Eye (tissue), 1 donor: ENCODE measurements at places on chromosomes 2 and 18.

DNA sequence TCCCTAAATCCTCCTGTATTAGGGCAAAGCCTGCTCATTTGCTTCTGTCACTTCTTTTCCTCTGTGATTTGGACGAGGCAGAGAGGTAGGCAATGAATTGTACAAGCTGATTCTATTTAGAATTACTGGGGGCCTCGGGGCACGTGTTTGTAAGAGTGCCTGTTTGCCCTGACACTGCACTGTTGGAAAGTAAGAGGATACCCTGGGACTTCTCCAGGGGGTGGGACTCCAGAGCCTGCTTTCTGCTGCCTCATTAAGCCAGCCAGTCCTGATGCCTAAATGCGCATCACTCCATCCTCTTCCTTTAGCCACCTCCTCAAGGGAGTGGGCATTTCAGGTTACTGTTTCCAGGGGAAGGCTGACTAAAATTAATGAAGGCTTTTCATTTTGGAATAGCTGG is 134.3 kb downstream of the TDRD15 start:
- DNase-seq, result no peak

- peak; percentile 67 for DNase-seq
Measured at GRCh38 chr18:7830468-7830867, 263.4 kb downstream of the PTPRM start.

- DNase-seq, result no peak
Measured at GRCh38 chr2:216426938-216427337, 14.7 kb downstream of the SMARCAL1 start.

DNA sequence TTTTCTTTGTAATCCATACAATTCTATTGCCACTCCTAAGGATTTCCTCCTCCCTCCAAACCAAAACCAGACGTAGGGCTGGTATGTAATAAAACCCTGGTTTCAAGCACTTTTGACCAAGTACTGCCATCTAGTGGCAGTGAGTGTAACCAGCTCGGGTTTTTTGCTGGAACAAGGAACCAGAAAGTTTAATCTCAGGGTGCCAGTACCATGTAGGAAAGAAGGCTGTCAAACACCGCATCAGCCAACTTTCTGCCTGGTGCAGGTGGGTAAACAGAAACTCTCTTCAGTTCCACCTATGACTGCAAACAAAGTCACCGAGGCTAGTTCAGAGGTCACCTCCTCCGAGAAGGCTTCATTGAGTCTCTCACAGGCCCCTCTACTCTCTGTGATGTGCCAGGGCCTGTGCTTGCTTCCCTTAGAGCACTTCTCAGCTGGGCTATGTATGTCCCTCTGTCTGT is 10.2 kb upstream of the THNSL2 start:
- DNase-seq, result peak; percentile 91

DNA sequence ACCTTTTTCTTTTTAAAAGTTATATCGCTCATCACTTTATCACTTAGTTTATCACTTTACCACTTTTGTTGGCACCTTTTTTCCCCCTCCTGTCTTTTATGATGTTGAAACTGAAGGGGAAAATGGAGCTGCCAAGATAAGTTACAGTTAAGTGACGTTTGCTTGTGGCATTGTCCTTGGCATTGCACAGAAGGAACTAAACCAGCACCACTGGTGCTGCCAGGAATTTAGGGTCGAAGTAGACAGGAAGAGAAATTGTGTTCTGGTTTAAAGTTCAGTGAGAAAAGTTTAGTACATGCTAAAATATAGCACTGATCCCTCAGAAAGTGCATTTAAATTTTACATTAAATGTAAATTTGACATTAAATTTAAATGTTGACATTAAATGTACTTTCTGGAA is 49.9 kb downstream of the MYO1B start:
- DNase-seq, result no peak

DNA sequence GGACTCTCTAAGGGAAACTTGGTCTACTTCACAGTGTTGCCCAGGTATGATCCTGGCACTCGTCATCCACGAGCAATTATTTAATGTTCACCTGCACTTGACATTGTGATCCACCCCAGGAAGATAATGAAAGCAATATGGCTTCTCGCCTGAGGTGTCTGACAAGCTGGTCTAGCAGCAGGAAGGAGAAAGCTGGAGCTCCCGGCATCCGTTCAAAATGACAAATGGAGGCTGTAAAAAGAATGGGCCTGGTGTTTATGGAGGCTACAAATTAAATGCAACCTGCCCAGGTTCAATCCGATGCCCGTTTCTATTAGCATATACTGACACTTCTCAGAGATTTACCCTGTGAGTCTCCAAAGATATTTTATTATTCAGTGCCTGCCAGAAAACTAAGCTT is 317.6 kb downstream of the CTNNA2 start:
- DNase-seq, result no peak

DNA sequence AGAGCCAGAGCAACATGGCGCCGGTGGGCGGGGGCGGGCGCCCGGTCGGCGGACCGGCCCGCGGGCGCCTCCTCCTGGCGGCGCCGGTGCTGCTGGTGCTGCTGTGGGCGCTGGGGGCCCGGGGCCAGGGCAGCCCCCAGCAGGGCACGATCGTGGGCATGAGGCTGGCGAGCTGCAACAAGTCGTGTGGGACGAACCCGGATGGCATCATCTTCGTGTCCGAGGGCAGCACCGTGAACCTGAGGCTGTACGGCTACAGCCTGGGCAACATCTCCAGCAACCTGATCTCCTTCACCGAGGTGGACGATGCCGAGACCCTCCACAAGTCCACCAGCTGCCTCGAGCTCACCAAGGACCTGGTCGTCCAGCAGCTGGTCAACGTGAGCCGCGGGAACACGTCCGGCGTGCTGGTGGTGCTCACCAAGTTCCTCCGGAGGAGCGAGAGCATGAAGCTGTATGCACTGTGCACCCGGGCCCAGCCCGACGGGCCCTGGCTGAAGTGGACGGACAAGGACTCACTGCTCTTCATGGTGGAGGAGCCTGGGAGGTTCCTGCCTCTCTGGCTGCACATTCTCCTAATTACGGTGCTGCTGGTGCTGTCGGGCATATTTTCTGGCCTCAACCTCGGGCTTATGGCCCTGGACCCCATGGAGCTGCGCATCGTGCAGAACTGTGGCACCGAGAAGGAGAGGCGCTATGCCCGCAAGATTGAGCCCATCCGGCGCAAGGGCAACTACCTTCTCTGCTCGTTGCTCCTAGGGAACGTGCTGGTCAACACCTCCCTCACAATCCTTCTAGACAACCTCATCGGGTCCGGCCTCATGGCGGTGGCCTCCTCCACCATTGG is 507 bp downstream of the CNNM4 start:
- DNase-seq, result peak; percentile 81

GRCh38 chr18:48802543-48803290 is 148.0 kb downstream of the SMAD7 start:
- DNase-seq, result peak; percentile 70

DNA sequence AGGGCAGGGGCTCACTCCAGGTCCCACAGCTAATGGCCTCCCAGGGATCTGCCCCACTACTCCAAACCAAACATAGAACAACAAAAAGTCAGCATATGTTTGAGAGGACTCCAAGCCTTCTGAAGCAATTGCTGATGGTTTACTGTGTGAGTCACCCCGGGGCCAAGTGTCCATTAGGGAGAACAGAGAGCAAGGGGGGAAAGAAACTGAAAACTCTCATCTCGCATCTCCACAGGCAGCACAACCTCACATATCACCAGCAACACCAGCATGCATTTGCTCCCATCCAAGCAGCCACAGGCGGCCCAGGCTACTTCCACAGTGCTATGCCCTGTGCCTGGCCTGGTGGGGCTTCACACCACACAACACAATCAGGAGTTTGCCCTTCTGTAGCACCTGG is 39.1 kb downstream of the CYRIA start:
- DNase-seq, result no peak

DNA sequence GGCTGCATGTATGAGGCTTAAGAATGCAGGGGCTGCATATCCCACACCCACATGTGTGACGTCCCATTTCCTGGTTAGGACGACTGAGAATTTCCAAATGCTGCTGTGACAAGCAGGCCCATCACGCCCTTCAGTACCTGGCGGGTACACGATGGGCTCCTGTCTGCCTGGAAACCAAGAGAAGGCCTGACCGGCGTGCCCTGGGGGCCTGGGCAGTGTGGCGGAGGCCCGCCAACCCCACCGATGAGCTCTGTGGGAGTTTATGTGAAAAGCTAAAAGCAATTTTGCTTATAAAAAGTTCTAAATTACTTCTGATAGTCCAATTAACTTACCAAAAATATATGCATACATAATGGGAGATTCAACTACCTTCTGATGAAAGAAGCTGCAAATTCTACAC is 837.3 kb downstream of the GALR1 start:
- DNase-seq, result no peak

- DNase-seq, result no peak
Measured at GRCh38 chr18:78998371-78999071, 18.9 kb downstream of the SALL3 start.

- peak; percentile 1 for DNase-seq
Measured at GRCh38 chr2:61328707-61329251, 142.1 kb downstream of the USP34 start.

- no peak for DNase-seq
Measured at GRCh38 chr2:62199392-62200125, 3.6 kb downstream of the B3GNT2 start.

GRCh38 chr2:142058149-142058548 is 72.7 kb downstream of the LRP1B start:
- no peak for DNase-seq

- no peak for DNase-seq
Measured at GRCh38 chr2:1804351-1804771, 60.0 kb upstream of the PXDN start.

DNA sequence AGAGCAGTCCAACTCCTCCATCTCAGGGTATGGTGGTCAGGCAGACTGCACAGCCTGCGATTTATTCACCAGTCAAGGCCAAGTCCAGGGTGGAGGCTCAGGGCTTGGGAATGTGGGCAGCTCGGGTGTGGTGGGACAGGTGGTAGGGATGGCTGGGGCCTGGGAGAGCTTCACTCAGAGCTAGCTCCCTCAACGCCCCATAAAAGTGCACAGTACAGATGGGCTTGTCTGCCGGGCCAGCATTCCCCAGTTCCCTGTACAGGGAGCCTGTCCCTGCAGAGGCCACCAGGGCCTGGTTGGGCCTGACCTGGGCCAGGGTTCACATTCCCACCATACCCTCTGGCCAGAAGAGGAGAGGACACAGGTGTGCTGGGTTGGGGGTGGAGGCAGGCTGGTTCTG is 49.2 kb upstream of the OTOS start:
- no peak for DNase-seq

GRCh38 chr2:191501561-191502168 is 176.3 kb upstream of the NABP1 start:
- DNase-seq, result peak; percentile 72

GRCh38 chr2:101806701-101807100 is 109.2 kb downstream of the MAP4K4 start:
- DNase-seq, result no peak

GRCh38 chr2:168525716-168526446 is 69.8 kb downstream of the CERS6 start:
- no peak for DNase-seq

DNA sequence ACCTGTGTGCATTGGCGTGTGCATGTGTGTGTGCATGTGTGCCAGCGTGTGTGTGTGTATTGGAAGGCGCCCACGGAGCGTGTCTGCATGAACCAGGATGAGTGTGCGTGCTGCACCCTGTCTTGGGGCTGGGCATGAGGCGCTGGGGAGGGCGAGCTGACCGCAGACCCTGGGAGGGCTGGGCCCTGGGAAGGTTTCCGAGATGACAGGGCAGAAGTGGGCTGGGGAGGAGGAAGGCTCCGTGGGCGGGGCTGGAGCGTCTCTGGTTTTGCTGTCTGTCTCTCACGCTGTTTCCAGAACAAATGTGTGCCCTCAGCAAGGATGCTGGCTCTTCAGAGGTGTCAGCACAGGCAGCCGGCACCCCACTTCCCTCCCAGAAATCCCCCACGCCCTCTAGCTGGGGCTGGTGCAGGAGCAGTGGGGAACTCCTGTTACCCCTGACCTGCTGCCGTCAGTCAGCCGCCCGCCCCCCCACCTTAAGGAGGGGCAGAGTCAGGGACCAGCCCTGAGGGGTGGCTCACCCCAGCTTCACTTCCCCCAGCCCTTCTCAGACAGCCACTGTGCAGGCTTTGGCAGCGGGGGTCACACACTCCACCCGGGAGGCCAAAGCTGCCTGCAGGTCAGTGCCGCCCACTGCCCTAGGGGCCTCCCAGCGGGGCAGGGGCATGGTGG is at the start of gene GPR35:
GPR35 (plus strand) TSS at position 531 of the 672 bp plus-strand sequence. CDS start 4,473 bp downstream, outside the sequence.
- DNase-seq, result no peak

DNA sequence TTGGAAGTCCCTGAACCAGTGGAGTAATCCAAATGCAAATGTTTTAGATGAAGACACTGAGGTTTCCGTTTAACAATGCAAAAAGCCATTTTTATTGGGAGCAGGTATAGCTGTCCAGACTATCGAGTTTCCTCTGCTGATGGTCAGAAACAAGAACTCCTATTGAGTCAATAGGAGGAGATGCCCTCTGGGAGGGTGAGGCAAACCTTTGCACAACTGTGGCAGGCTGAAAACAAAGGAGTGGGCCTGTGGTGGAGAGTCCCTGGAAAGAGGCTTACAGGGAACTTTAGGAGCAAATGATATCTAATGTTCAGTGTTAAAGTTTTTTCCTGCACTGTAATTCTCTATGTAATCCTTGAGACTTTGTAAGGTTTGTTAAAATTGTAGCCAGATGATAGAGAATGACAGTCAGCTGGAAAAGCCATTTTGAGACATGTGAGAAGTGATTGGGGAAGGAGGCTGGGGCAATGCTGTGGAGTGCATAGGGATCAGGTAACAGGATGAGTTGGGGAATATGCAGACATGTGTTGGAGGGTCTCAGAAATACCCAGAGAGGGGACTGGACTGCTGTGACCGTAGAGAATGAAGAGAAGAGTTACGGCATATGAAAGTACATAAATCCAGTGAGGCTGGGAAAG is 15.1 kb upstream of the EML4 start:
- no peak for DNase-seq

- DNase-seq, result no peak
Measured at GRCh38 chr18:13395577-13395976, 177.0 kb downstream of the LDLRAD4 start.

- no peak for DNase-seq
Measured at GRCh38 chr2:174281736-174282135, 33.4 kb upstream of the OLA1 start.

GRCh38 chr18:56861244-56861643 is 210.1 kb downstream of the WDR7 start:
- peak; percentile 54 for DNase-seq

DNA sequence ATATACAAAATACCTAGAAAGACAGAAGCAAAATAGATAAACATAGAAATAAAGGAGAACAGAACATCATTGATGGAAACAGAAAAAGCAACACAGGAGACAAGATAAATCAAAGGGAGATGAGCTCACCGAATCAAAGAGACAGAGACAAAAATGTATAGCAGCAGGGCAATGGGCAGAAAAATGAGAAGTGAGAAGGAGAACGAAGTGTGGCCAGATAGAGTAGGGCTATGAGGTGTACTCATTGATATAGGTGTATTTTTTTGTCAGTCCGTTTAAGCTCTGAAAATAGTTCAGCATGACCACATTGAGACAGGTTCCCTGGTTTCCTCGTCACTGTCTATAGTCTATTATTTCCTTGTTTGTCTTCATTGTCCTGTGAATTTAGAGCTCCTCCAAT is 55.1 kb downstream of the SP100 start:
- DNase-seq, result no peak

- no peak for DNase-seq
Measured at GRCh38 chr2:214130114-214130513, 280.7 kb upstream of the VWC2L start.
